Activated CD4-positive, alpha-beta T cell treated with anti-CD3 and anti-CD28 coated beads for 48 hours (primary cell): ENCODE measurements at places on chromosomes 1 and 21.

- DNase-seq: no peak
These were observed 45.9 kb downstream of the PLXNA2 start for GRCh38 chr1:208198236-208198635.

DNA sequence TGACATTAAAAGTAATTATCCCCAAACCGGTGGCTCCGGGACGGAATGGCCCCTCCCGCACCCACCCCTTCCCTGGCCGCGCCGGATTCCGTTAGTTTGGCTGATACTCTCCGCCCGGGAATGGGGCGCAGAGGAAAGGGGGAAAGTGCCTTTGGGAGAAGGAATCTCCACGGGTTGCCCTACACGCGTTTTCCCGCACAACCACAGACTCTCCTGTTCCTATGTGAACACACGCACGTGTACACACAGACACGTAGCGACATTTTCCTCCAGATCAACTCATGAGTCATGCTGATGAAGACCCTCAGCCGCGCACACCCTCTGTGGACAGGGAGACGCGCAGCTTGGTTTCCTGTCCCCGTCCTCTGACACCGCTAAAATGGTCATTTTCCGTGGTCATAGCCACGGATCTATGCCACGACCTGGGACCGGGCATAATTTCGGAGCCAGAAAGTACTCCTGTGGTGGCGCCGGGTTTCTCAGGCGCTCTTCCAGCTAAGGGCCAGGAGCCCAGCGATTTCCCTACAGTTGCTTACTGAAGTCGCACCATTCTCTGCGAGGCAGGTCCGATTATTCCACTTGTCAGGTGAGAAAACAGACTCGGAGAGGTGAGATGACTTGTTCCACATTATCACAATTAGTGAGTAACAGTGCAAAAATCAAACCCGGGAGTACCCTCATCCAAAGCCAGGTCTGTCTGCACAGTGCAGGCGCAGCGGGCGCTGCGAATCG lies 4.0 kb upstream of the DMRTA2 start:
- DNase-seq: no peak

- peak; percentile 21 for DNase-seq
These were observed 17.2 kb downstream of the LY9 start for GRCh38 chr1:160813215-160813614.

DNA sequence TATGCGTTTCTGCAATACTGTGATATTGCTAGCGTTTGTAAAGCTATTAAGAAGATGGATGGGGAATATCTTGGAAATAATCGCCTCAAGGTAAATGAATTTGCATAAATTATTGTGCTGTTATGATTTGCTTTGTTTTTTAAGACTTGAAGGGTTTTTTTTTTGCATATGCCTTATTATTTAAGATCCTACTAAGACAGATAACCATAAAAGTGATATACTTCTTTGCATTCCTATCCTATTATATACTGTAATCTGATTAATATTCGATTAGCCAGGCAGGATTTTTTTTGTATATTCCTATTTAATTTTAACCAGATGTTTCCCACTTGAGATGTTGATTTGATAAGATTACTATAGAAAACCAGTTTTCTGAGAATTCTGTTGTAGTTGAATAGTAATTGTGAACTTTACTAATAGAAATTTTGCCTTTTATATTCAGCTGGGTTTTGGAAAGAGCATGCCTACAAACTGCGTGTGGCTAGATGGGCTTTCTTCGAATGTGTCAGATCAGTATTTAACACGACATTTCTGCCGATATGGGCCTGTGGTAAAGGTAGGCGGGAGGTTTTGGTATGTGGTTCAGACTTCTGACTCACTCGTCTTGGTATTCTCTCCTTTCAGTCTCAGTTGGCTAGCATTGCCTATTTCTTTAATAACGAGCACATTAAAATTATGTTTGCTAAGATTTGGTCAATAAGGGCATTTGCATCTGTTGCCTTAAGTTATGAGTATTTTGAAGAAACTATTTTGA lies 56.8 kb downstream of the ZBTB17 start:
- peak; percentile 78 for DNase-seq

- DNase-seq: no peak
These were observed 2.6 kb downstream of the LEFTY1 start for GRCh38 chr1:225886159-225887029.

GRCh38 chr1:164559342-164560051 lies 513 bp downstream of the PBX1 start:
- DNase-seq: no peak

DNA sequence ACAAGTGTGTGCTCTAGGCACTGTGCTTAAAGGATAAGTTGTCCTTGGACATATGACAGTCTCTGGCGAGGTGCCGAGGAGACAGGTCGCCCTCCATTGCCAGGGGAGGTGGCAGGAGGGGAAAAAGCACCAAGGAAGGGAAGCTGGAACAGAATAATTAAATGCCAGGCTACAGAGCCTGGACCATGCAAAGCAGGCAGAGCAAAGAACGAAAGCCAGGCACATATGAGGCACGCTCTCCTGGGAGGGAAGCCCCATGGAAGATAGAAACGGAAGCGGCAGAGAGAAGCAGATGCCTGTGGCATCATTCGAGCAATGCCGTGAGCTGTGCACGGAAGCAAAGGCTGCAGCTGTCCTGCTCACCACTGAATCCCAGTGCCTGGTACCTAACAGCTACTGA lies 91.2 kb downstream of the JAK1 start:
- no peak for DNase-seq

DNA sequence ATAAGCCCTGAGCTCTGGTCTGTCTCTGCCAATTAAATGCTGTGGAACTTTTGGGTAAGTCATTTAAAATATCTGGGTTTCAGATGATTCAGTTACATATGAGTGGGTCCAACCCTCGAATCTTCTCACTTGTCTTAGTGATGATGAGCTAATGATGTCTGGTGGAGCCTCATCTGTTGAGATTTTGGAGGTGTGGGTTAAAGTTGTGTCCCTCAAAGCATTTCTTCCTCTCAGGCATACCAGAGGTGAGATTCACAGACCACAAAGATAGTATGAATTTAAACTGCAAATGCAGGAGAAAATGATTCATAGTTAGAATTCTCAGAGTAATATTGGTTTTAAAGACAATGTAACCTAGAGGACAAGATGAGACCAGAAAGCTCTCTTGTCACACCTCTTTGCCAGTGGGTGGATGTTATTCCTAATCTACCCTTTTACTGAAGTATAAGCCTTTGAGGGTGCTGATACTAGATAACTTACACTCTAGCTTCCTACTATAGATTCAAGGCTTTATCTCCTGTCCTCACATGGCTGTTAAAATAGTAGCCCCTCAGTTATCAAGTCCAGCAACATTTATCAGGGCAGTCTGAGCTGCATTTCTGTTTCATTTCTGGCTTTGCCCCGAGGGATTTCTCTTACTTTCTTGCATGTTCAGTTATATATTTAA lies 90.7 kb downstream of the MT1HL1 start:
- no peak for DNase-seq

GRCh38 chr1:85275701-85276214 lies 674 bp downstream of the BCL10 start:
- DNase-seq: no peak

GRCh38 chr1:27402349-27402754 lies 9.9 kb downstream of the GPR3 start:
- peak; percentile 35 for DNase-seq

DNA sequence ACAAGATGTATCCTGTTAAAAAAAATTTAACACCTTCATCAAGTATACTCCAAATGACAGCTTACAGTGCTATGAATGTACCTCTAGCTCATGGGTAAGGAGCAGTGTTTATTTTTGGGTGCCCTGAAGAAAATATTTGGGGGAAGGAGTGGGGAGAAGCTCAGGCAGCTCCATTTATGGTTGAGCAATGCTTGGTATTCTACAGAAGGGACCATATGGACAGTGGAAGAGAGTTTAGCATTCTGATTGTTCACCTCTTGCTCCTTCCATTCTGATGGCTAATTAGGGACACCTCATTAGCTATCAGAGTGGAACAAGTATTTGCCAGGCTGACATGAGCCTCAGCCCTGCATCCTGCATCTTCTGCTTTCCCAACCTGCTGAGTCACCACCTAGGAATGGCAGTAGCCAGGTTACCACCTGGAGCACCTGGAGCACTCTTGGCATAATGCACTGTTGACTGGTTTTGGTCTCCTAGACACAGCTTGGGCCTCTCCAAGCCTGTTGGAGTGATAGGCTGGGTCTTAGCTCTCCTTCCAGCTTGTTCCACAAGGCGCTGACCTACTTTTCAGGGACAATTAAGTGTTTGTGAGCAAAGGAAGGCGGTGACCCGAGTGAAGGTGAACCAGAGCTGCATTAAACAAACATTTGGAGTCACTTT lies 62.0 kb upstream of the MACF1 start:
- DNase-seq: no peak

GRCh38 chr21:19700476-19700875 lies 1296.9 kb upstream of the TMPRSS15 start:
- no peak for DNase-seq

GRCh38 chr1:110058591-110058990 lies 11.9 kb downstream of the ALX3 start:
- no peak for DNase-seq

DNA sequence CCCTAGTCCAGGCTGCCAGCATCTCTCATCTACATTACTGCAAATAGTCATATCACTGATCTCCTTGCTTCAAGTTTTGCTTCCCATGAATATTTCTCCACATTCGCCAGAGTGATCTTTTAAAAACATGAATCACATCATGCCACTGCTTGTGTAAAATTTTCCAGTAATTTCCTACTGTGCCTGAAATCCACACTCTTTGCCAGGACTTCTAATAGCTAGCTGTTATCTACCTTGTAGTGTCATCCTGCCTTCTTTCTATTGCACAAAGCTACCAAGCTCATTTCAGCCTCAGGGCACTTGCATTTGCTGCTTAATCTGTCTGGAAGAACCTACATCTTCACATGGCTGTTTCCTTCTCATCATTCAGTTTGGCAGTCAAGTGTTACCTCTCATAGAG lies 33.9 kb upstream of the ZNF362 start:
- no peak for DNase-seq

- DNase-seq: peak; percentile 82
These were observed 3.0 kb downstream of the ITLN2 start for GRCh38 chr1:160951443-160952128.

GRCh38 chr1:86502721-86503405 lies 34.1 kb downstream of the CLCA1 start:
- peak; percentile 21 for DNase-seq

GRCh38 chr1:1204998-1205768 lies 1.2 kb downstream of the TNFRSF18 start:
- peak; percentile 23 for DNase-seq

DNA sequence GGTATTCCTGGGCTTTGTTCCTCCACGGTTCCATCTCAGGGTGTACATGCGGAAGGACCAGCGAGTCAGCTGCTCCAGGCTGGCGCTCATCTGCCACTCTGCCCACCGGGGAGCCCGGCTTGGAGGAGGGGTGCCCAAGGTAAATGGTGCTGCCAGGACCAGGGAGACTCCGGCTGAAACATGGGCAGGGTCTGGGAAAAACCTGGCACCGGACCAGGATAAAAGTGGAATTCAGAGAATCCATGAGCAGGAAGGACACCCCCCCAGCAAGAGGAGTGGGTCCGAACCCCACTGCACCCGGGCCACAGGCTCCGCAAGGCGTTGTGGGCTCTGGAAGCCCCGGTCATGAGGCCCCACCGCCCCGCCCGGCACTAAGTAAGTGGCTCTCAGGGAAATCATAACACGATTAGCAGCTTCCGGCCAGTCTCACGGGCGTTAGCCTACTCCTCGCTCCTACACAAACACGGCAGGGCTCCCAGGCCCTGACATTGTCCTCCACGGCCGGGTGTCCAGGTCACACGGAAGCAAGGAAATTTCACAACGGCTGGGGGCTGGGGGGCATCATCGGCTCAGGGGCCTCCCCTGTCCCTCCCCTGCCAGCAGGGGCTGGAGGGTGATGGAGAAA lies 21.1 kb downstream of the MEGF6 start:
- no peak for DNase-seq
